ENCODE measurements at places on chromosomes 6 and 20. TPM values are rescaled to one million over a fixed set of nuclear protein-coding genes. Genes with fewer than 3 reads are reported as not detected.

Gene LCA5
- 1.8 TPM for total RNA-seq

DNA sequence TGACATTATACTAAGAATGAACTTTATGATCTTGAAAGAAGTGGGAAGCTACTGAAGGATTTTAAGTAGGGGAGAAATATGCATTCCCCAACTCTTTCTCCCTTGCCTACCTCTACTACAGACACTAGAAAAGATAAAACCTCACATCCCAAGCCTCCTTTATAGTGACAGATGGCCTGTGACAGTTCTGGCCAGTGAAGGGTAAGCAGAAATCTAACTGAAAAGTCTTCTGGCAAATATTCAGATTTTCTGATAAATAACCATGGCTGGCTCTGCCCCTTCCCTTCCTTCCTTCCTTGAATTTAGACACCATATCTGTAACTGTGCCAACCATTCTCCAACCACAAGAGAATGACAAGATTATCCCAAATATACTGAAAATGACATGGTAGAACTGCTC lies 10.2 kb upstream of the BEND6 start:
- DNase-seq = no peak

DNA sequence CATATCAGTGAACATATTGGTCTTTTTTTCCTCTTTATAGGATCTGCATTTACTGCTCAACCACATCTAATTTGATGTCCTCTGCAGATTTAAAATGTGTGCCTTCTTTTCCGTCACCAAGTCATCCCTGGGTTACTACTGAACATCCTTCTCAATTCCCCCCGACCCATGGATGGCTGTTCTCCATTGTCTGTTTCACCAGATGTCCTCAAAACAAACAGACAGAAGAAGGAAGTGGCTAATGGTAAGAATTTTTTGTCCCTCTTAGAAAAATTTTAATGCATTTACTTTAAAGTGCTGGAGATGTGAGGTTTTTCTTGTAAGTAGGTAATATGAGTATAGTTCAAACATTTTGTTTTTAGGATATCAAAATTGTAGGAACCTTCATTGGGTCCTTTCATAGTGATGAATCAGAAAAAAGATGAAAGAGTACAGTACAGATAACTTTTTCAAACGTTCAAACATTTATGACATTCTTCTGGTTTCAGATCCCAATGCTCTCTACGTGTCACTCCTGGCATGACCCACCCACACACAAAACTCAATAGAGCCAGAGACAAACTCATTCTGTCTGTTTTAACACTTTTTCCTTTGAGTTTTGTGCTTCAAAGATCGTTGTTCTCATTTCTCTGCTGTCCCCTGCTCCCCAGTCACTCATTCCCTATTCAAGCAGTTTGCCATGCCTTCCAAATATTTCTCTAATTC lies 276.4 kb downstream of the PRL start:
- DNase-seq = no peak

Gene OXT
- total RNA-seq = not detected

Gene ZBP1
- not detected for total RNA-seq

Gene TPBG
- total RNA-seq = 2.6 TPM

DNA sequence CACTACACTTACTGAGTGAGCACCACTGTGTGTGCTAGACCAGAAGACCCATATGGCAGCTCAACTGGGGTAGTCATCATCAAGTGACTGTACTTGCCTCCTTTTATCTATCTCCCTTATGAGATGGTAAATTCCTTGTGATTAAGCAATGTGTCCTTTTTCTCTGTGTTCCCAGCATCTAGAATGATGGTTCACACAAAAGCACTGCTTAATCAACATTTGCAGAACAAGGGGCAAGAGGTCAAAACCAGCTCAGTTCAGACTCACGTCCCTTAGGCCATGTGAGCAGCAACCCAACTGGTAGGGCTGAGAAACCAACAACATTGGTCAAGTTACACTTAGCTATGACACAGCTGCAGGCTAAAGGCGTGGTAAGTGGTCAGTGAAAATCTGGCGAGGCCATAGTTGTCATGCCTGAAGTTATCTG lies 10.0 kb downstream of the TRAM2 start:
- no peak for DNase-seq

- no peak for DNase-seq
Observed at GRCh38 chr6:30818391-30818841, 65.9 kb upstream of the DDR1 start.

DNA sequence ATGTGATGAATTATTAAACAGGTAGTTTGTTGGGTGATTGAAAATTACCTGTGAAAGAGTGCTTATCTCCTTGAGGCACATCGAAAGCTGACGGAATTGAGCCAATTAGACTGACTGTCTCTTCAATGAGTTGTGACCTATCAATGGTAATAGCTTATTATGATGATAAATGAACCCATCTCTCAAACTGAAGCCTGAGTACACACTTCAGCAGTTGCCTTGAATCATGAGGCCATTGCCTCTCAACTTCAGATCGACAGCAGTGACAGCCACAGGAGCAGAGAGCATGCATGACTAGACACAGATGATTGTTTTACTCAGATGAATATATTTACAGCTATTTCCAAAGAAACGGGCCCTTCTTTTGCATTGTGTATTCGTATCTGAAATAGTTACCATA lies 323.9 kb downstream of the LAMA2 start:
- no peak for DNase-seq

DNA sequence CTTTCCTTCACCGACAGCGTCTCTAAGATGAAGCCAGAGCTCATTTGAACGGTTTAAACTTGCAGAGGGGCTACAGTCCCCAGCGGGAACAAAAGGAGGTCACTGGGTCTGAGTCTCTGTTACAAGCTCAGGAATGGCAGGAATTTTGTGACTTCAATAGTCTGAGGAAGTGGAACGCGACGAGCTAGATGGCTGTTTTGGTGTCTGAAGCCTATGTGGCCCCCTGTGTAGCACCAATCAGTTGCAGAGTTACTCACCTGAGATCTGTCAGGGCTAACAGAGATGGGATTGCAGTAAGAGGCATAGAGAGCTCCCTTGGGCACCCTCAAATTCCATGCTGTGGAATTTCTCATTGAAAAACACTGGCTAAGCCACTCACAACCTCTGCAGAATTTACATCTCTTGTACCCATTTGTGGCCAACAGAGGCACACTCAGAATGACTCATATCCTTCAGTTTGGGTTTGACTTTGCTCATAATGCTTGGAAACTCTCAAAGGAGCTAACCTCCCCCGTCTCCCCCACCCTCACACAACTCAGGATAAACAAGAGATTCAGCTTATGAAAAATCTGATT lies 7.1 kb upstream of the TCP11 start:
- DNase-seq = no peak

Gene TAGAP
- total RNA-seq = 1.2 TPM

DNA sequence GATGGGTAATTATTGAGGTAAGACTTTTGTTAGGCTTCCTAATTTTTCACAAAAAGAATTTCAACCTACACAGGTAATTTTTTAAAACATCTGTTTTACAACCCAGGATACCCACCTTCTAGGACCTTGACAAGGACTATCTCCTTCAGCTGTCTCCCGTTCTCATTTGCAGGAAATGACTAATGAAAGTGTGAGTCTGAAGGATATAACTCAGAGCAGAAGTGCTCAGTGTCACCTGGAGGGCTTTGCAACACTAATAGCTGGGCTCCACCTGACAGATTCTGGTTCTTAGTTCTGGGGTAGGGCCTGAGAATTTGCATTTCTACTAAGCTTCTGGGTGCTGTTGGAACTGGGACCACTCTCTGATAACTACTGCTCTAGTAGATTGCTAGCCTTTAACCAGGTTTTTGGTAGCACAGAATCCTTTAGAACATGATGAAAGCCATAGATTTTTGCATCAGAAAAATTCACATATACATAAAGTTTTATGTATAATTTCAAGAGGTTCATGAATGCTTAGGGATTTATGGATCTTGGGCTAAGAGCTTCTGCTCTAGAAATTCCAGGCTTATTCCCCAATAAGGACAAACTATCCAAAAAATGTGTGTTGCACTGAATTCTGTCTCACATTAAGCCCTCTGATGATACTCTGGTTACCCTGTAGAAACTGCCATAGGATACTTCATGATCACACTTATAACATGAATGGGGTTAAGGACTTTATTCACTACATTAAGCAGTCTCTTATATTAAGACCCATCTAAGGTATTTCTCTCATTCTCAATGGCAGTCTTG lies 30.3 kb downstream of the AK9 start:
- DNase-seq = no peak

Gene POLR1H
- total RNA-seq = 17.5 TPM

GRCh38 chr6:103042336-103042735 lies 1648.8 kb downstream of the GRIK2 start:
- DNase-seq = no peak

Gene AFG1L
- 13.3 TPM for total RNA-seq

DNA sequence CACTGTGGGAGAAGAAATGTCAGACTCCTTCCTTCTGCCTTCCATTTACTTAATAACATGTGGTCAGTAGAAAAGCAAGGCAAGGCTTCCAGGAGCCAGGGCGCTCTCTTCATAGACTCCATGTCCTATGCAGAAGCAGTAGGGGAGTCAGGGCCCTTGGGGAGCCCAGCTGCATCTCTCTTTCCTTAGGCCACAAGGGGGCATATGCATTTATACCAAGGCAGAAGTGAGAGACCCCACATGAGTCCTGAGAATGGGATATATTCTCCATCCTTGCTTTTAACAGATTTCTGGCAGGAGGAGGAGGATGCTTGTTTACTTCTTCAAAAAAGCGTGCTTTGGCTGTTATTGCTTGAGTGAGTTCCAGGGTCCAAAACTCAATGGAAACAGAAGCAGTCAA lies 198.5 kb downstream of the HIVEP2 start:
- no peak for DNase-seq

Gene PRR18
- not detected for total RNA-seq

Gene SUN5
- not detected for total RNA-seq

Gene EEF1A2
- 1,286 TPM for total RNA-seq

- DNase-seq = no peak
Observed at GRCh38 chr6:126539022-126539421, 199.1 kb downstream of the CENPW start.
